ENCODE measurements at places on chromosomes 12 and 14.

GRCh38 chr14:35333797-35334743 lies 41.9 kb downstream of the PSMA6 start:
- no peak for DNase-seq

DNA sequence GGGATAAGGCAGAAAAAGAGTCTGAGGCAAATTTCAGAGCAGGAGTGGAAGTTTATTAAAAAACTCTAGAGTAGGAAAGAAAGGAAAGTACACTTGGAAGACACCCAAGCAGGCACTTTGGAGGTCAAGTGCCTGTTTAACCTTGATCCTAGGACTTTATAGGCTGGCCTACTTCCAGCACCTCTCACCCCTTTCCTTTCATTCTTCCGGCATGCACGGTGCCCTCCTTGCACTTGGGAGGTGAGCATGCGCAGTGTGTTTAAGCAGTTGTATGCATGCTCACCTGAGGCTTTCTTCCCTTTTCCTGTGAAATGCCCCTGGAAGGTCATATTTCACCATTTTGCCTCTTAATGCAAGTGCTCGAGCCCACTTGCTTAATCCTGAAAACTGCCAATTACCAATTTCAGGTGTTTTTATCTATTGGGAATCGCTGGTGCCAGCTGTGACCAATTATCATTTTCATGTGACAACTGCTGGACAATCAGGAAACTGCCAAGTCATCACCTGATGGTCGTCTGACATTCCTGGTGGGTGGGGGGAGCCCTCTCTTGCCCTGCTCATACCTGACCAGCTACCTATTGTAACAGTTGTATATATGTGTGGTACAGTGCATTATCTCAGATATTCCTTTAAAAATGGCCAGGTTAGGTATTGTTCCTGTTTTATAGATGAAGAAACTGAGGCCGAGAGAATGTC lies 53.5 kb downstream of the SUDS3 start:
- DNase-seq: no peak

GRCh38 chr14:55583942-55584468 lies 4.0 kb downstream of the KTN1 start:
- DNase-seq: no peak

GRCh38 chr14:96279564-96279963 lies 23.6 kb downstream of the BDKRB1 start:
- DNase-seq: no peak

DNA sequence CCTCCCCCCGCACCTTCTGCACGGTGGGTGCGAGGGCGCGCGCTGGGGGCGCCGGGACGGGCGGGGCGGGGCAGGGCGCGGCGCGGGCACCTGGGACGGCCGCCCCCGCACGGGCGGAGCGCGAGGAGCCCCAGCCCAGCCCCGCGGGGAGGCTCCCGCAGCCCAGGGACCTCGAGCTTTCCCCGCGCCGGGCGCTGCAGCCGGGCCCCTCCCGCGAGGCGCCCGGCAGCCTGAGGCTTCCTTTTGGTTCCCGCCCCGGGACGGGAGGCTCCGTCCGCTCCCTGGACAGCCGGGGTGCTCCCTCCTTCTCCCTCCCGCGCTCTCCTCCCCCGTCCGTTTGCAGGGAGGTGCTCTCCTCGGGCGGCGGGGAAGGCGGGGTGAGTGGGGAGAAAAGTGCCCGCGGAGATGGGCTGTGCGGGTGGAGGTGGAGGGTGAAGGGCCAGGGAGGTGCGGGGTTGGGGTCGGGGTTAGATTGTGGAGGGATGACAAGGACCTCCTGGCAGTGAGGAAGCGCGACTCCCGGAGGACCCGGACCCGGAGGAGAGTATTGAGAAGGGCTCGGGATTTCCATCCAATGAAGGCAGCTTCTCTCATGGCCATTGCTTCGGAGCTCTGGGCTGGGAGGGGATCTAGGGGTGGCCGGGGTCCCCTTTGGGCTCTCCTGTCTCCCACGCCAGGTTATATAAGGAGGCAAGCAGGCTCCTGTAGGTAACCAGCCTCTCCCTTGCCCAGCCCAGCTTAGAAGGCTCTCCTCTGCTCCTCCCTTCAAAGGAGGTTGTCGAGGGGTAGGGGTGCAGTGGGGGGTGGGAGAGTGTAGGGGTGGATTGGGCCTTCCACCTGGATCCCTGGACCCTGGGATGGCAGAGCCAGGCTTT lies 645 bp downstream of the JDP2 start:
- peak; percentile 67 for DNase-seq

GRCh38 chr12:109098651-109099050 lies 1.3 kb downstream of the UNG start:
- DNase-seq: no peak

GRCh38 chr14:104594310-104595046 lies 10.1 kb downstream of the TMEM179 start:
- DNase-seq: no peak

DNA sequence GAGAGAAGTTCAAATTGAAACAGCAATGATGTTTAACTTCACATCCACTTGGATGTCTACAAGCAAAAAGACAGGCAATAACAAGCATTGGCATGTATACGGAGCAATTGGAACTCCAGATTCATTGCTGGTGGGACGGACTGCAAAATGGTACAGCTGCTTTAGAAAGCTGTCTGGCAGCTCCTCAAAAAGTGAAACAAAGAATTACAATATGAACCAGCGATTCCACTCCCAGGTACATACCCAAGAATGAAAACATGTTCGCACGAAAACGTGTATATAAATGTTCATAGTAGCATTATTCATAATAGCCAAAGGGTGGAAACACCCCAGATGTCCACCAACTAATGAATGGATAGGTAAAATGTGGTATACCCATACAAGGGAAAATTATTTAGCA lies 125.7 kb downstream of the HMGA2 start:
- DNase-seq: no peak

DNA sequence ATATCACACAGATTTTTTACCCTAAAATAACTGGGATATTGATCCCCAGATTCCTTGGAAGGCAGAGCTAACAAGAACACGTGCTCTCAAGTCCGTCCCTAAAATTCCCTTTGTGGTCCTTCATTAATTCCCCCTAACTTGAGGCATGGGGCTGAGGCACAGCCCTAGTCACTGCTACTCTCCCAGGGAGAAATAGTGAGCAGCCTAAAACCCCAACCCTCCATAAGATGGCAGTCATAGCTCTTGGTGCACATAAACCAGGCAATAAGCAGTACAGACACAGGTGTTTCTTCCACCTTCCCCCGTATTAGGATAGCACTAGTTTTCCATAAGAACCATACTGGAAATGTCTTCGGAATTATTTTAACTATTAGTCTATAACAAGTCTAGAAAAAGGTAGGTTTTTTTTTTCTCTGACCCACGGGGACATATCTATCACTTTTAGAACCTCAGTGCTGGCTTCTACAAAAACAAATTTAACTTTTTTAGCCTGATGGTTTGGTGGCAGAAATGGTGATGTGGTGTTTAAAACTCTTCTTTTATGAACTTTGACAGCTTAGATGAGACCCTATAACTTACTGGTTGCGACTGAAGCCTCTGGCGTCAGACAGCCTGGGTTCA lies 3.1 kb upstream of the ARHGEF40 start:
- no peak for DNase-seq

DNA sequence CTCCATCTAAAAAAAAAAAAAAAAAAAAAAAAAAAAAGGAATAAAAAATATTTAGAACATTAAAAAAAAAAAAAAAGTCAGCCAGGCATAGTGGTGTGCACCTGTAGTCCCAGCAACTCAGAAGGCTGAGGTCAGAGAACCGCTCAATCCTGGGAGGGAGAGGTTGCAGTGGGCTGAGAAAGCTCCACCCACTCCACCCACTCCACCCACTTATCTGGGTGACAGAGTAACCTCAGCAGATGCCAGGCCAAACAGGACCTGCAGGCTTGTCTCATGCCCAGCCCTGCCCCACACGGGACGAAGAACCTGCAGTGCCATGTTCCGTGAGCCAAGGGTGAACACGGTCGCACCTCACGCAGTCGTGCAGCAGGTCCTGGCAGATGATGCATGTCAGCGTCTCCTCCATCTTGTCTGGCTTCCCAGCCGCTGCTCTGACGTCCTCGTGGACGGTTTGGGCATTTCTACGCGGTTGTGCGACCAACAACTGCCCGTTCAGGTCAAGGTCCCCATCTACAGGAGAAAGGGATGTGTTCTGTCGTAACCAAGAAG lies 28.6 kb downstream of the CHFR start:
- DNase-seq: no peak

DNA sequence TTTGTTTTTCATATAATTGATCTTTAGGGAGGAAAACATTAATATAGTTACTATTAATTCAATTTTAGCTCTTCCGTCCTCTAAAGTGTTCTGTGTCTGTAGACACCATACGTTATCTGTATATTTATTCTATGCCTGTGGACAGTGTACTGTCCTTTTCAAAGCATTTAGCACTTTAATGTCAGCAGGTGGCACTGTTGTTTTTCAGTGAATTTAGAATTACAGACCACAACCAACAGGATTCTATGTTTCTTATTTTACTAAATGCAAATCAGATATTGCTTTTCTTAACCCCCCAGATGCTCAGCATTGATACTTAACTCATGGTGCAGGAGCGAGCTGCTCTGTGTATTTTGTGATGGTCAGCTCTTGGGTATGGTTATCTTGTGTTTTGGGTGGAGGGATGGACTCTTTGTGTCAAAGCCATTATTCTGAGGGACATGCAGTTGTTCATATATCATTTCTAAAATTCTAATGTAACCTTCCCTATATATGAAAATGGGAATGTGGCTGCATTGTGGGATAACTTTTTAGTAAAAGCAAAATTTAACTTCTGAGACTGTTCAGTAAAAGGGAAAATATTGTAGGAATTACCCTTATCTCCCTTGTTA lies 65.2 kb downstream of the PAPOLA start:
- DNase-seq: no peak

- no peak for DNase-seq
Measured at GRCh38 chr12:64808110-64808509, 16.3 kb upstream of the TBC1D30 start.
